GM12864 (cell line): ENCODE measurements at places on chromosomes 11 and 22.
A peak's percentile ranks its signal among the peaks of the same experiment; 100 is the strongest.

GRCh38 chr11:13963169-13963948 lies 836 bp downstream of the SPON1 start:
- no peak for DNase-seq

DNA sequence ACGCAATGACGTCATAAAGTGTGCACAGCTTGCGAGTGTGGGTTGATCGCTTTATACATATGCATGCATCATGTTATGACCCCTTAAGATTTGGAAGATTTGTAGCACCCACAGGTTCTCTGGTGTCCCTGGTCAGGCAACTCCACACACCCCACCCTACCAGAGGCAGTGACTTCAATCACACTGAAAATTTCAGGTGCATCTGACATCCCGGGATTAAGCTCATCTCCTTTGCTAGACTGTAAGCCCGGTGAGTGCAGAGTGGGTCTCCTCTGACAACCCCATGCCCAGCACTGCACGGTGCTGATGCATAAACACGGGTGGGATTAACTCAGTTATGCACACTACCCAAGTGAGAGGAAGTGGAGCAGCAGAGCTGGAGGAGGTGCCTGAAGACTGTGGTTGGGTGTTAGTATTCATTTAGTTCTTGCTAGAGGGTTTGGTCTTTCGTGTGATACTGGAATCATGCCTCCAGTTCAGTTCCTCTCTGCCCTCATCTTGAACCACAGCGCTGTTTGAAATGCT lies 6.5 kb downstream of the ARSA start:
- DNase-seq = peak; percentile 62

DNA sequence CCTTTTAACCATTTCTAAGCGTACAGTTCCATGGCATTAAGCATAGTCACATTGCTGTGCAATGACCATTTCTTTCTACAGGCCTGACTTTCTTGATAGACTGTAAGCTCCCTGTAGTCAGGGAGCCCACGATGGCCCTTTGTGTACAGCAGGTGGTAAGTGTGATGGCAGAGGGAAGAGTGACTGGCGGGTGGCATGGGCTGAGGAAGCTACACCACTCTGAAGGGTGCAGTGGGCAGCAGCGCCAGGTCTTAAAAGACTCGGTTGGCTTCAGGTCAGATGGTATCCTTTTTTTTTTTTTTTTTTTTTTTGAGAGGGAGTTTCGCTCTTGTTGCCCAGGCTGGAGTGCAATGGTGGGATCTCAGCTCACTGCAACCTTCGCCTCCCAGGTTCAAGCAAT lies 1.6 kb downstream of the PPM1F start:
- no peak for DNase-seq

DNA sequence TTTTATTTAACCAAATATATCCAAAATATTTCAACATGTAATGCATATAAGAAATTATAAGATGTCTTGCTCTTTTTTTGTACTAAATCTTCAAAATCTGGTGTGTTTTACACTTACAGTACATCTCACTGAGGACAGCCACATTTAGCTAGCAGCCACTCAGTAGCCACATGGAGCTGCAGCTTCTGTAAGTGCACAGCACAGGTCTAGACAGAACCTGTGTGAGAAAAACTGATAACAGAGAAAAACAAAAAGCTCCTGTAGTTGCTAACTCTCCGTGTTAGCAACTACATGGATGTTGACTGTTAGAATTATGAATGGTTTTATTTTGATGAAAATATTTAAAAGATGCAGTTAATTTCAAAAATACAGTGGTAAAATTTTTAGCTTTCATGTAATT lies 22.2 kb downstream of the ASRGL1 start:
- no peak for DNase-seq

DNA sequence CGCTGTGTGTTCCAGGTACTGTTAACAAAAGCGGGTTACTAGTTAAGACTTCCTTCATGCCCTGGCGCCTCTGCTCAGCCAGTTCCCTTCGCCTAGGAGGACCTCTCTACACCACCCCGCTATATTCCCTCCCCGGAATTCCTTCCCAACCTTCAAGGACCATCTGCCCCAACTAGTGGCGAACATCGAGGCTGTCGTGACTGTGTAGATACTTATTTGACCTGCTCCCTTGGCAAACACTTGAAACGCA lies 450 bp upstream of the BCL2L13 start:
- DNase-seq = no peak

- no peak for DNase-seq
These were observed 423.1 kb downstream of the ETS1 start for GRCh38 chr11:128164080-128164741.

- DNase-seq = no peak
These were observed 254.1 kb downstream of the NTM start for GRCh38 chr11:131624531-131624930.

DNA sequence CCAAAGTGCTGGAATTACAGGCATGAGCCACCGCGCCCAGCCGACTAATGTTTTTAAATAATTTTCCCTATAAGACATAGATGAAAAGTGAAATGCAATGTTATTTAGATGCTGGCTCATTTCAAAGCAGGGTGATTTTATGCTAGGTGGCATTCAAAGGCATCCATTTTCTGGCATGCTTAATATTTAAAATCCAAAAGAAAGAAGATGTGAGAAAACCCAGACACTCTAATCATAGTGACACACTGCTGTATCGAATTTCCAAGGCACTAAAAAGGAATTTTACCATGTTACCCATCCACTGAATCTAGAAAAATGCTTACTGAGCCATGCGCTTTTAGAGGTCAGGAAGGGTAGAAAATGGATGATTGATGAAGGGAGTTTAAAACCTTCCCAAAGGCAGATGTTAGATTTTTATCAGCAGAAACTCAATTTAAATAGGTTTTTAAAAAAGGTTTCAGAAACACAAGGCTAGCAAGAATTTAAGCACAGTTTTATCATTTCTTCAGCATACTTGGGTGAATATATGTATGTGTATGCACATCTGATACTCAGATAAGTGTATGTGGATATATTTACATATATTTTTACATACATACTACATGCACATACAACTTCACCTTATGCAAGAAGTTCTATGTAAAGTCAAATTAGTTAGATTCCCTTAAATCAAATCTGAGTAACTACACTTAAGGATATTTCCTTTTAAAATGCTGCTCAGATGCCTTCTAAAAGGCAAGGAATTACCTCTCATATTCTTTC lies 24.1 kb upstream of the CCDC89 start:
- no peak for DNase-seq

GRCh38 chr11:102367364-102367763 lies 20.4 kb downstream of the BIRC2 start:
- no peak for DNase-seq

GRCh38 chr11:35590412-35590811 lies 27.8 kb upstream of the FJX1 start:
- DNase-seq = no peak

DNA sequence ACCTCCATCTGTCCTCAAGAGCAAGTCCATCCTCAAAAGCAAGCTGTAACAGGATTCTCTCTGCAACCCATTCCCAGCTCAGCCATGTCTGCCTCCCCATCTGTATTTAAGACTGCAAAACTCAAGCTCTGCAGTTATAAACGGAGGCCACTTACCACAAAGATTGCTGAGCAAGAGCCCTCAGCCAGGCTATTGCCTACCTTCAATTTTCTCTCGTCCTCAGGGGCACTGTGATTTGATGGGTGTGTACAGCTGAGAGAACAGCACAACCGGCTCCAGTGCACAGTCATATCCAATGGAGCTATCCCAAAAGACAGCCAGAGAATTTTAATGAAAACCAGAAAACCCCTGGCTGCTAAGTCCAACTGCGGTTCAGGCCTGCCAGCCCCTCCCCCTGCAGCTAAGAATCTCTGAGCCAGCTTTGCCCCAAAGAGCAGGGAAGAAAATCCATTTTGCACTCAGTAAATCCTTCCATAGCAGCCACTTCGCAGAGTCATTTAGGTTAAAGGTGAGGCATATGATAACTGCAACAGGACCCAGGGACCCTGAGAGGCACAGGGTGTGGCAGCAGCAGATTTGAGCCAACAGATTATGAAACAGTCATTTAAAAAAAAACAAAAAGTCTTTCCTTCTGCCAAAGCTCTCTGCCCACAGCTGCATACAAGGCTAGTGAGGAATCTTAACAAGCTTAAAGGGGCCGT lies 37.6 kb downstream of the RAB30 start:
- DNase-seq = no peak

- no peak for DNase-seq
These were observed 140.2 kb downstream of the DDX10 start for GRCh38 chr11:108805030-108805429.

GRCh38 chr11:9263840-9264315 lies 1.3 kb downstream of the DENND5A start:
- peak; percentile 77 for DNase-seq

DNA sequence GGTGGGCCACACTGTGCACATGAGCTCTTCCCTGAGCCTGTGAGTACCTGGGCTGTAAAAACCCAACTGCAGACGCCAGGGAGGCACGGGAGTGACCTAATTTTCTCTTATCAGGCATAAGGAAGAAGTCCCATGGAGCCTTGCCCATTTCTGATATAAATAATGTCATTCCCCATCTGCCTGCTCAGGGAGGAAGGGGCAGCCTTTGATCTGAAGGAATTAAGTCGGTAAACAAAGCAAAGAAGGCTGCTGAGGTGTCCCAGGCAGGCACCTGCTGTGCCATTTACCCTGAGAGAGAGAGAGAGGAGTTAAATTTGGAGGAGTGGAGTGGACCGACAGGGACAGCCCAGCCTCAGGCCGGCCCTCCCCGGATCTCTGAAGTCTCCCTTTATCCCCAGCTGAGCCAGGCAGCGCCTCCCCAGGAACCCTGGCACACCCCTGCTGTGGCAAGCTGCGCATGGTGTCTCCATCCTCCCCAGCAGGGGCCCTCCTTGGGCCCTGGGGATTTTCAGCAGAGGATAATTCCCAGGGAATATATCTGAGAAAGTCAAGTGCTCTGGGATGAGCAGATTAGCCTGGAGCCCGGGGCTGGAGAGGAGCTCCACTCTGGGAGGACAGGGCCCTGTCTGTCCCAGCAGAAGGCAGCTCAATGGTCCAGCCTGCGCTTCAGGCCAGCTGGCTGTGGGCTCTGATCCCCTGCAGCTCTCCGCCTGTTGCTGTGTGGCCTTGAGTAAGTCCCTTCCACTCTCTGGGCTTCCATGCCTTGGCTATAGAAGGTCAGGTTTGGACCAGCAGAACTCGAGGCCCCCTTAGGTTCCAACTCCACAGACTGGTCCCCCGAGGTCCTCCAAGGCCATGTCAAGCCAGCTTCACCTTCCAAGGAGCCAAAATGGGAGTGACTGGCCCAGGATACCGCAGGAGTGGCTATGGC lies 17.5 kb upstream of the CABP7 start:
- no peak for DNase-seq

GRCh38 chr22:32204040-32204855 lies 625 bp downstream of the RFPL2 start:
- DNase-seq = no peak

DNA sequence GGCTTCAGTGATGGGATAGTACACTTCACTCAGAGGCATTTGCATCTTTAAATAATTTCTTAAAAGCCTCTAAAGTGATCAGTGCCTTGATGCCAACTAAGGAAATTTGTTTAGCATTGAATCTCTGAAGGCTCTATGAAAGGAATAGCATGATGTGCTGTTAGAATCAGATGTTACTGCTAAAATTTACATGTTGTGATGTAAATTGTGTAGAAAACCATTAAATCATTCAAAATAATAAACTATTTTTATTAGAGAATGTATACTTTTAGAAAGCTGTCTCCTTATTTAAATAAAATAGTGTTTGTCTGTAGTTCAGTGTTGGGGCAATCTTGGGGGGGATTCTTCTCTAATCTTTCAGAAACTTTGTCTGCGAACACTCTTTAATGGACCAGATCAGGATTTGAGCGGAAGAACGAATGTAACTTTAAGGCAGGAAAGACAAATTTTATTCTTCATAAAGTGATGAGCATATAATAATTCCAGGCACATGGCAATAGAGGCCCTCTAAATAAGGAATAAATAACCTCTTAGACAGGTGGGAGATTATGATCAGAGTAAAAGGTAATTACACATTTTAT lies 4.6 kb downstream of the MALAT1 start:
- no peak for DNase-seq

GRCh38 chr11:123410218-123410549 lies 19.9 kb upstream of the GRAMD1B start:
- DNase-seq = no peak

GRCh38 chr22:25869771-25870170 lies 127.8 kb downstream of the MYO18B start:
- no peak for DNase-seq

GRCh38 chr11:12516387-12517105 lies 139.2 kb downstream of the PARVA start:
- no peak for DNase-seq

DNA sequence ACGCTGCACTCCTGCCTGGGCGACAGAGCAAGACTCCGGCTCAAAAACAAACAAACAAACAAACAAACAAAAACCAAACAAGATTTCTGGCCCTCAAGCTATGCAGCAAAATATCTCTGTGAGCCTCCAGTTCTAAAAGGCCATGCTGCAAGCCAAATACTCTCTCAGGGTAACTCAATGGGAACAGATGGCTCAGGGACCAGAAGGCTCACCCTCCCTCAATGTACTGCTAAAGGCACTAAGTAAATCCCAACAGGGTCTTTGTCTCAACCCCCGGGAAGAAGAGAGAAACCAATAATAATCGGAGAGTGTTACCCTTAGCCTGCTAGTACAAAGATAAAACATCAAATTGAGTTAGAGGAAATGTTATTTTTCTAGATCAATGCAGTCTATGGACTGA lies 119.7 kb upstream of the ZC3H12C start:
- no peak for DNase-seq

DNA sequence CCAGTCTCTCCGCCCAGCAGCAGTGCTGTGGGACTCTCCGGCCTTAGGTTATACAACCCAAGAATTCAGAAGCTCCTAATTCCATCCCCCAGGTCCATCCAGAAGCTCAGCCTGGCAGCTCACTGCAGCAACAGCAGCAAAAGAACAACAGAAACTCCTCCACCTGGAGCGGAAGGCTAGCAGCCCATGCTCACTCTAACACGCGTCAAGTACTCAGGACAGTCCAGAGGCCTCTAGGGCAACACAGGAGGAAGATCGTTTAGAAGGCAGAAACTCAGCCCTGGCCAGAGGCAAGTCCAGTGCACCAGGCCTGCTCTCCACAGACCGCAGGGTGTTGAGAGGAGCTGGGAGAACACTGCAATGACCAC lies 17.1 kb downstream of the PLA2G6 start:
- DNase-seq = no peak

DNA sequence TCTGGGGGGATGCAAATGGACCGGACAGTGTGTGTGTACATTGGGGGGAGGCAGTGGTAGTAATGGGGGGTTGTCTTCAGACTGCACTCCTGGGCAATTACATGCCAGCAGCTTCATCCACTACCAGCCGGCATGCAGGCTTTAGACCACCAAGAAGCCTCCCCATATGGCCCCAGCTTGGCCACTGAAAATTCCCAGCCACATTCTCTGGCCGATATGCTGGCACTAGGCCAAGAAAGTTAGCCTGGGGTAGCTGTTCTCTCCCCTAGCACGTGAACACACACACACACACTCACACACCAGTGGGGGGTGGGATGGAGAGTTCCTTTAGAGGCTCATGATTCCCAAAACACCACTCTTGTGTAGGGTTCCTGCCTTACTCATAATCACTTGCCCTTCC lies 3.6 kb upstream of the ROBO3 start:
- no peak for DNase-seq
